Aortic smooth muscle cell (primary cell): ENCODE measurements at places on chromosomes 1 and 21. TPM values are rescaled to one million over a fixed set of nuclear protein-coding genes. Genes with fewer than 3 reads are reported as not detected.

The LCE6A gene
- total RNA-seq, result not detected in 2 replicates

The DPYD gene
- 62.0 and 80.0 TPM in 2 replicates for total RNA-seq

The BRDT gene
- total RNA-seq, result not detected in 2 replicates

The LRRIQ3 gene
- 0.26 and 0.68 TPM in 2 replicates for total RNA-seq

The ZFP69 gene
- 3.6 and 3.8 TPM in 2 replicates for total RNA-seq
